NCI-H2081 treated with DMSO at 0.1 percent for 48 hours (cell line): ENCODE measurements at places on chromosomes 12 and 14.

- DNase-seq, result no peak
These were observed 8.0 kb upstream of the SCFD1 start for GRCh38 chr14:30614155-30614554.

- no peak for DNase-seq
These were observed 763.0 kb downstream of the NRXN3 start for GRCh38 chr14:78933166-78933565.

DNA sequence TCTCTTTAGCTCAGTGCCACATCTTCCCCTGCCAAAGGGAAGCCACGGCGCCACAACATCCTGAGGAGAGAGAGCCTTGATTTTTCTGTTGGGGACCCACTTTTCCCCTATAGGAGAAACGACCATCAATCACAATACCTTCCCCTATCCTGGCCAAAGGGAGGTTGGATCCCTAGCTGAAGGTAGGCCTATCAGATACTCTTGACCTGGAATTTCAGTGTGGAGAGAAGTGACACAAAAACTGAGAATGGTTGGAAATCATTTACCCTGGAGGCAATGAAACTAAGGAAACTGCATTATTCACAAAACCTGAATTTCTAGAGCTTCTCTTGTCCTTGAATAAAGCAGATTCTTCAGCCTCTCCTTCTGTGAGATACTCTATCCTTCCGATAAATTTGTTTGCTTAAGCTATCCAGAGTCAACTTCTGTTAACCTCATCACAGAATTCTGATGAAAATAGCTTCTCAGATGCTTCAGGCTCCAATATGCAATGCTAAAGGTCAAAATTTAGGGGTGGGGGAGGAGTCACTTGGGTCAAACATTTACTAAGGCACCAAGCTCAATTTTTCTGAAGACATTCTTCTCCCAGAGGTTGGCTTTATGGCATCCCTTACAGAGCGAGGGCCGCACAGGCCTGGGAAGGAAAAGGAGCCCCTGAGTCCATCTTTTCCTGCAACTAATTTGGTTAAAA lies 27.0 kb upstream of the DUSP6 start:
- DNase-seq, result no peak

DNA sequence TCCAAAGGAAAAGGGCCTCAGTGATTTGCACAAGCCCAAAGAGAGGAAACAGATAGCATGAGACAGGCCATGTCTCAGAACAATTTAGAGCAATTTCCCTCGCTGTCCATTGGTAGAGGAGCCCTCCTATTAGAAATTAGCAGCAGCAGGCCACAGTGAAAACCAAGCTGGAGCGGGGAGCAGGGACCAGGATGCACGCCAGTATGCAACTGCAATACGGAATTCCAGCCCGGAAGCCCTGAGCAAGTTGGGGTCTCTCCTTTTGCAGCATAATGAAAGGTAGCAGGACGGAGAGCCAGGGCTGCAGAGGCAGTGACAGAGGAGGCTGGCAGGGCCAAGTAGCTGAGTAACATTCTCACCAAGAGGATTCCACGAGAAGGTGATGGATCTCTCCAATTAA lies 84.9 kb upstream of the CLMN start:
- DNase-seq, result no peak

GRCh38 chr12:121065345-121065744 lies 26.3 kb upstream of the OASL start:
- no peak for DNase-seq

DNA sequence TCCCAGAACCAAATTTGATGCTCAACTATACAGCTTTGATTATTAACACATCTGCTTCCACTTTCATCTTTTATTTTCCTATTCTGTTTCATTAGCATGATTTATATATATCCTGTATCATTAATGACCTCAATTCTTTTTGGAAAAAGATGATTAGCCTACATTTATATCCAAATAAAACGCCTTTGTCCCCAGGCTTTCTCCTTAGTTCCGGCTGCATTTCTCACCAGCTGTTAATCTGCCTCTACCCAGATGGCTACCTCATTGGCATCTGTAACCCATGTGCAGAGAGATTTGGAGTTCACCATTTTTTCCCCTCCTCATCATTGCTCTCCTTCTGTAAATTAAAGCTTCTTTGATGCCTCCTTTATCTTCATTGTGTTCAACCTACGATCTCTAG lies 336.8 kb upstream of the RGS6 start:
- DNase-seq, result no peak

GRCh38 chr12:109670731-109671130 lies 42.9 kb upstream of the FAM222A start:
- DNase-seq, result no peak

DNA sequence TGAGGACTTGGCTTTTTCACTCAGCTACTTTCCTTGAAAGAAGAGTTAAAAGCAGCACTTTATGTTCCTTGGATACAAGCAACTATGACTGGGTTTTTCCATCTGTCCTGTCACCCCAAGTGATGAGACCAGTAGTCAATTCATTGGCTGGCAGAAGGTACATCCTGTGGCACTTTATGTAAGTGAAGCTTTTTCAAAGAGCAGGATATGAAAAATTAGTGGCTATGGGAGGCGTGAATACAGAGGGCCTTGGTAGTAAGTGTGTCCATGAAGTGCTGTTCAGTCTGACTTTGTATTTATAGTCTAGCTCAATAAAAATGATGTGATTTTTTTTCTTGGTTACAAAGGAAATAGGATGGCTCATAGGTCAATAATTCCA lies 68.8 kb downstream of the DRAM1 start:
- no peak for DNase-seq

DNA sequence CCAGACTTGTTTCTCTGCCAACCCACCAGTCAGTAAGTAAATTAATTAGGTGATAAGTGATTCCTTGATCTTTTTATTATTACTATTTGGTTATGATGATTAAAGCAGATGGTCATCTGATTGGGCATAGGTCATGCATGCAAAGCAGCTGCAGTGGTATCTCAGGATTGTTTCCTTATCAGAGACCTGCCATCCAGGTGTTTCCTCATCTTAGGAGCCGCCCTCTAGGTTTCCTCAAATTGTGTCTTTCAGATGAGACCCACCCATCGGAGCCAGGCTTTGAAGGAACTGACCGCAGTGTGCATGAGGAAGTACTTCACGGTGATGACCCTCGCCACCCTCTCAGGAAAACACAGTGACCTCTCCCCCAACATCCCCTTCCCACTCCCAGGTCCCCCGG lies 63.3 kb downstream of the ZFP36L1 start:
- DNase-seq, result no peak

DNA sequence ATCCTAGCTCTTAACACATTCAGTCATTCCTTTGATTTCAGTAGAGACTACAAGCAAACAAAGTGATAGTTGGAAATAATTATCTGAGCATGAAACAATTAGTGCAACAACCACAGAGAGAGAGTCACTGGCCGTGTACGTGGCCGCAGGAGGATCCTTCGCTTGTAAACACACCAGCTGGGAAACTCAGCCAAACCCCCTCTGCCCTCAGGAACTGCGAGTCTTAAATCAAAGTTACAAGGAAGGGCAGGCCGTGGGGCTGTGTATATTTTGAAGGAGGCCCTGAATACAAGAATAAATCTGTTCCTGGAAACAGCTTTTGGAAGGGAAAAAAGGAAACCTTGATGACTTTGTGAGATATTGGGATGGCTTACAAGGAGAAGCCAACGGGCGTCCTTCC lies 164.5 kb downstream of the ANO2 start:
- no peak for DNase-seq

GRCh38 chr12:113067987-113068935 lies 11.7 kb downstream of the DTX1 start:
- DNase-seq, result no peak

- no peak for DNase-seq
These were observed 75.2 kb downstream of the SPRING1 start for GRCh38 chr12:116662612-116663144.

- DNase-seq, result no peak
These were observed 62.1 kb downstream of the PPP2R5C start for GRCh38 chr14:101823511-101824120.

DNA sequence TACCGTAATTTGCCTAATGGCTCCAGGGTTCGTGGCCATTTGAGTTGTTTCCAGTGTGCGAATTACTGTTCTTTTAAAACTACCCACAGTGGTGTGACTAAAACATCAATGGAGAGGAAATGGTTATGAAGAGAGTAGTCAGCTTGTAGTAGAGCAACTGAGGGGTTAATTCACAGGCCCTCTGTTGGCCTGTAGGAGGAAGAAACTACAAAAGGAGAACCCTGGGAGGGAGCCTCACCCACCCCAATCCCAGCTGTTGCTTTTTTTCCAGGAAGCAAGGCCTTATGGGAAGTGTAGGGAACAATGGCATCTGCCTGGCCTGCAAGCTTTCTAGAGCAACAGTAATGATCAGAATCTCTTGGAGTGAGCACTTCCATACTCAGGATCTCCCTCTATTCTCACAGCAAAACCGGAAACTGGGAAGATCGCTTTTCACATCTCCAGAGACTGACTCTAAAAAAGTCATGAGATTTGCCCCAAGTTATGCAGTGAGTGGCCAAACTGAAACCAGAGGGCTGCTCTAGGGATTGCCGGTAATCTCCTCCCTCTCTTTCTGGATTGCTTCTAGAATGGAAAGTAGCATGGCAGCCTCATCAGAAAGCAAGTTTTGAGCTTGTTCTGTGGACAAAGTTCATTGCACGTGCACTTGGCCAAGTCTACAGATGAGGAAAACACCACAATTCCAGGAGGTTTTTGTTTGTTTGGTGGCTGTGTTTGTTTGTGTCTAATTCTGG lies 125.3 kb upstream of the PWP1 start:
- DNase-seq, result no peak

DNA sequence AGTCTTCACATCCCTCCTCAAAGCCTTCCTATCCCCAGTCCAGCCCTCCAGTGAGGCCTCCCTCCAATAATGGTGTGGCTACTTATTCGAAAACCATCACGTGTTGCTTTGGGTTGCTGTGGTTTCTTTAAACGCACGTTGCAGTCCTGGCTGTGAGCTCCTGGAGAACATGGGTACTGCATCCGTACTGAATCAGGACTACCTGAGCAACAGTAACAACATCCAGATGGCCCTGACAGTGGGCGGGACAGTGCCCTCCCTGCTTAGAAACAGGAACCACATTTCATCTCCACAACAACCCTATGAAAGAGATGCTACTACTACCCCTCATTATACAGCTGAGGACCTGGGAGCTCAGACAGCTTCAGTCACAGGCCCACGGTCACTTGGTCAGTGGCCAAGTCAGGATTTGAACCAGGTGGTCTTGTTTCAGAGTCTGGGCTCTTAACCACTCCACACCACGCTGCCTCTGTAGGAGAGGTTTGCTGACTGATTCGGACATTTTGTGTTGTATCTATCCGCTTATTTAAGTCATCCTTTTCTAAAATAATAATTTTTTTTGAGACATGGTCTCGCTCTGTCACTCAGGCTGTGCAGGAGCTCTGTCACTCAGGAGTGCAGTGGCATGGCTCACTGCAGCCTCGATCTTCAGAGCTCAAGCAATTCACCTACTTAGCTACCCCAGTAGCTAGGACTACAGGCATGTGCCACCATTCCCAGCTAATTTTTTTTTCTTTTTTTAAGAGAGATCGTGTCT lies 104.8 kb downstream of the DPF3 start:
- no peak for DNase-seq

- DNase-seq, result no peak
These were observed 2.1 kb upstream of the GPD1 start for GRCh38 chr12:50101663-50102062.

- no peak for DNase-seq
These were observed 11.5 kb upstream of the ULK1 start for GRCh38 chr12:131882804-131883520.

GRCh38 chr14:90017371-90017770 lies 44.4 kb upstream of the KCNK13 start:
- DNase-seq, result no peak

GRCh38 chr12:45235087-45236025 lies 19.5 kb downstream of the ANO6 start:
- no peak for DNase-seq

GRCh38 chr14:98138666-98139065 lies 1133.3 kb downstream of the BCL11B start:
- no peak for DNase-seq

- no peak for DNase-seq
These were observed 618 bp upstream of the PGAM5 start for GRCh38 chr12:132710043-132710404.

GRCh38 chr12:104742551-104743201 lies 215.4 kb downstream of the SLC41A2 start:
- DNase-seq, result peak; percentile 23

- DNase-seq, result no peak
These were observed 89.2 kb upstream of the METAP2 start for GRCh38 chr12:95384785-95385184.

- no peak for DNase-seq
These were observed at the start of gene PLXNC1 for GRCh38 chr12:94147991-94148738. PLXNC1 (plus strand) TSS chr12:94148577; CDS start chr12:94148972, 395 bp downstream.

DNA sequence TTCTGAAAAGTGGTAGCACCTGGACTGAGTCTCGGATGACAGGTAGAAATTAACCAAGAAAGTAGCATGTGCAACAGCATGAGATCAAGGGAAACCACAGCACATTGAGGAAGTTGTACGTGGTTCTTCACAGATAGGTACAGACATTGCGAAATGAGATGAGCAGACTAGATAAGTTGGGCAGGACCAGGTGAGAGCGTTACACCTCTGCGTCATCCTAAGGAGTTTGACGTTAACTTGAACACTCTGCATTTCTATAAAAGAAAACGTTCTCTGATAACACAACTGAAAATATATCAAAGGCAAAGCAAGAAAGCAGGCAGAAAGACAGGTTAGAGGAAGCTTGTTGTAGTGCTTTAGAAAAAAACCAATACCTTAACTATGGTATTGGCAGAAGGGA lies 98.5 kb upstream of the RASSF8 start:
- DNase-seq, result no peak

DNA sequence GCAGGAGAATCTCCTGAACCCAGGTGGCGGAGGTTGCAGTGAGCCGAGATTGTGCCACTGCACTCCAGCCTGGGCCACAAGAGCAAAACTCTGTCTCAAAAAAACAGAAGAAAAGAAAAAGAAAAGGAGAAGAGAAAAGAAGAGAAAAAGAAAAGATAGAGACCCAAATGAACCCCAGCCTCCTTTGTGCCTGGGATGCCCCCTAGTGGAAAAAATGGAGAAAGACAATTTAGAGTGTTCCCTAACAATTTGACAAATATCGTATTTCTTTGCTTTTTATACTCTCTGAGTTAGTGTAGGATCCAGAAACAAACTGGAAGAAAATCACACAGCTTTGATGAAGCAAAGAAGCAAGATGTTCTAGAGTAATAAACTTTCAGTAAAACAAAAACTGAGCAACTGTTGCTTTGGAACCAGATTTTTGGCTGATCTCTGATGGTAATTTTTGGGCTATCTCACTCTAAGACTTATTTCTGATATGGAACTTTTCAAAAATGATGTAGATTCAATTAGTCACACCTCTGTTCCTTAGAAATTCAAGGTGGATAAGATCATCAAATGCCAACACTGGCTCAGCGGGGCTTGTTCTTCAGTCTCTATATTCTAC lies 18.6 kb upstream of the PRKAB1 start:
- DNase-seq, result no peak

- DNase-seq, result no peak
These were observed 2.4 kb upstream of the RNASE7 start for GRCh38 chr14:21039585-21040369.
